ENCODE measurements at places on chromosomes 11 and 22. TPM values are rescaled to one million over a fixed set of nuclear protein-coding genes. Genes with fewer than 3 reads are reported as not detected.

The UCP2 gene
- 18.5 TPM for total RNA-seq

The APOBEC3H gene
- total RNA-seq, result not detected

The TRIM34 gene
- 2.0 TPM for total RNA-seq

The SCGB1A1 gene
- not detected for total RNA-seq

The NDUFA6 gene
- 179 TPM for total RNA-seq

The KCNQ1 gene
- 31.7 TPM for total RNA-seq

Measured in heart right ventricle (tissue), 16 donors.